ENCODE measurements at places on chromosomes 12 and 14. TPM values are rescaled to one million over a fixed set of nuclear protein-coding genes. Genes with fewer than 3 reads are reported as not detected.

DNA sequence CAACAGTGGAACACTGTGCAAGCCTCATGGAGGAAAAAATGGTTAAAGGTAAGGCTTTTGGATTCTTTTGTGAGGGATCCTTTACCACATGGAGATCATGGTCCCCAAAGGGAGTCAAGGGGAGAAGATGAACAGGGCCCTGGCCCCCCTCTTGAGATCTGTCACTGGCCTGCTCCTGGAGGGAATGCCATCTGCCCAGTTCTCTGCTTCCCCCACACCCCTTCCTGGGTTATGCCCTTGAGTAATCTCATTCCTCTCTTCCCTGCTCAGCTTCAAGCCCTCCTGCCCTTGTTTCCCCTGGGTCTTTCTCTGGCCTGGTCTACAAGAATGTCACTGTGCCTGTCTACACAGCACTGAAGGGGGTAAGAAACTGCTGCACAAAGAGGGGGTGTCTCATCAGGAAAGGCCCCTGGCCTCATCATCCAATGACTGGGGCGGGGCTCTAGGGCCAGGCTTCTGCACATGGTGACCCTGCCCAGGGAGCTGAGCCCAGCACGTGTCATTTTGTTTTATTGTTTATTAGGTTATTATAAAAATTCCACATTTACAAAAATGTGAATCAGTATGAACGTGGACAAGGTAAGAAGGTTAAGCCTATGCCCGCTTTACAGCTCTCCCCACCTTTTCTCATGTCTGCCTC lies 30.3 kb downstream of the PIGH start:
- no peak for DNase-seq

- DNase-seq: peak; percentile 62
Observed at GRCh38 chr12:79690142-79690637, 574 bp downstream of the PAWR start.

GRCh38 chr12:102958073-102958829 lies 777 bp downstream of the ASCL1 start:
- DNase-seq: peak; percentile 42

DNA sequence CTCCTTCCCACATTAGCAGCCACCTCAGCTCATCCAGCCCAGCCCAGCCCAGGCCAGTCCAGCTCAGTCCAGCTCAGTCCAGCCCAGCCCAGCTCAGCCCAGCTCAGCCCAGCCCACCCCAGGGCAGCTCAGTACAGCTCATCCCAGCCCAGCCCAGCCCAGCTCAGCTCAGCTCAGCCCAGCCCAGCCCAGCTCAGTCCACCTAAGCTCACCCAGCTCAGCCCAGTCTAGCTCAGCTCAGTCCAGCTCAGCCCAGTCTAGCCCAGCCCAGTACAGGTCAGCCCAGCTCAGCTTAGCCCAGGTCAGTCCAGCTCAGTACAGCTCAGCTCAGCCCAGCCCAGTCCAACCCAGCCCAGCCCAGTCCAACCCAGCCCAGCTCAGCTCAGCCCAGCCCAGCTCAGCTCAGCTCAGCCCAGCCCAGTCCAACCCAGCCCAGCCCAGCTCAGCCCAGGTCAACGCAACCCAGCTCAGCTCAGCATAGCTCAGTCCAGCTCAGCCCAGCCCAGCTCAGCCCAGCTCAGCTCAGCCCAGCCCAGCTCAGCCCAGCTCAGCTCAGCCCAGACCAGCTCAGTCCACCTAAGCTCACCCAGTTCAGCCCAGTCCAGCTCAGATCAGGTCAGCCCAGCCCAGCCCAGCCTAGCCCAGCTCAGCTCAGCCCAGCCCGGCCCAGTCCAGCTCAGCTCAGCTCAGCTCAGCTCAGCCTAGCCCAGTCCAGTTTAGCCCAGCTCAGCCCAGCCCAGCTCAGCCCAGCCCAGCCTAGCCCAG lies 63.0 kb downstream of the TMEM121 start:
- DNase-seq: no peak

GRCh38 chr14:21084998-21085853 lies 13.2 kb downstream of the ZNF219 start:
- no peak for DNase-seq

DNA sequence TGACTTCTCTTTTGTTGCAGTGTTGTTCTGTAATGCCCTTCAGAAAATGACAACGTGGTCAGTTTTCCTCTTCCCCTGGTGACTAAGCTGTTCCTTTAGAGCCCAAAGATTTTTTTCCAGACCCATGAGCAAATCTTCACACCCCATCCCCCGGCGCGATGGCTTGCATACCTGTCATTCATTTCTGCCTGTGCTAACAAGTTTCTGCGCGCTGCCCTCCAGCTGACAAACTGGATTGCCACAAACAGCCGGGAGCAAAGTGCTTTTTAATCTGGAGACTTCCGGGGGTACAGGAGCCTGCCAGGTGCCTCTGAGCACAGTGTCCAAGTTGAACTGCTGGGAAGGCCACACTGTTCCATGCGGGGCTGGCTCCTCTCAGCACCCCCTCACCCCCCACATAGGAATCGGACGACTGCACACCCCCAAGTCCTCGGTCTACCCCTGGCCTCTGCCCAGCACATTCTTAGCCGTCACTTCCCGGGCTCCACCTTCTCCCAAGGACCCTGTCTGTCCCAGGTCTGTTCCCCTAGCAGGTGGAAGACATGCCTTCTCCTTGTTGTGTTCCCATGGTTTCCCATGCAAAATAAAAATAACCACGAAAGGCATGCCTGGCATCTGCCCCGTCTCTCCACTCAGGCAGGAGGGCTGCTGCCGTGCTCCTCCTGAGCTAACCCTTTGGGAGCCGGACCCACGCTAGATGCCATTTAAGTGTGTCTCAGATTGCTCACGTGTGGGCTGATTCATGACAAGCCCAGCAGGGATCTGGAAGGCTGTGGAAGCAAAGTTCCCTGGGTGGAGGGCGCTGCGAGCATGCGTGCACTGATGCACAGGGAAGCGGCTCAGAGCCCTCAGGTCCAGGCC lies 14.1 kb downstream of the RILPL1 start:
- DNase-seq: no peak

Gene DAO
- total RNA-seq: not detected

Data from MG63 (cell line).